ENCODE measurements at places on chromosomes 3 and 15. TPM values are rescaled to one million over a fixed set of nuclear protein-coding genes. Genes with fewer than 3 reads are reported as not detected.

SNX33 gene
- 24.9 TPM for total RNA-seq

FANCD2OS gene
- not detected for total RNA-seq

GPR62 gene
- total RNA-seq = not detected

- DNase-seq = no peak
These were observed 98.4 kb downstream of the IGF2BP2 start for GRCh38 chr3:185726254-185726967.

DNA sequence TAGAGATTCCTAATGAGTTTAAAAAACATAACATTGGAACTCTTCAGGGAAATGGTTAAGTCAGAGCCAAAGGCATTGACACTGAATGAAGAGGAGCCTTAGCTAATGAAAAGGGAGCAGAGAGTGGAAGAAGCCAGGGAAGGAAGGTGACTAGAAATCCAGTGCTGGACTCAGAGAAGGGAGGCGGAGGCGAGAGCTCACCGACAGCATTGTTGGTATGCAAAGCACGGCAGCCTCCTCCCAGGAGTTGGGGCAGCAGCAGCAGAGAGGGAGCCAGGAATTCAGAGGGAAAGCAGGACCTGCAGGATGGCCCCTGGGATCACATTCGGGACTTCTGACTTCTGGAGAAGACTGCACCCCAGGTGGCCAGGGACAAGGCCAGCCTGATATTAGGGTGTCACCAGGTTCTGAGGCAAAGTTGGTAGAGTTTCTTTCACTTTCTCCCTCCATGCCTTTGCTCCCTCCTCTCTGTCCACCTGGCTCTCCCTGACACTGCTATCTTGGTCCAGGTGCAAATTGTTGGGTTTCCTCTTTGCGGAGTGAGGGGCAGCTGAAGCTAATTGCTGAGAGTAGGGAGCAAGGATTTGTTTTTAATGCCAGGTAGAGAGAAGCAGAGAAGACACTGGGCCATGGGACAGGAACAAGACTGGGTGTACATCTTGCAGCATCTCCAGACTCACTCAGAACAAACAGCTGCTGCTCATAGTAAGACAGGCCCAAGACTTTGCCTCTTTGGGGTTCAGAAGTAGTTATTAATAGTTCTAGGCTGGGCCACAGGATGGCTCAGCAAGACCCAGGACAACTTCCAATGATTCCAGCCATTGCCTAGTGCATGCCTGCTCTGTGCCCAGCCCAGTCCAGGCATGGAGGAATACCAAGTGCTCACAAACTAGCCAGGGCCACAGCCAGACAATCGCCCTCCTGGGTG, 157.9 kb downstream of the TLE3 start:
- DNase-seq = no peak

- DNase-seq = no peak
These were observed 67.0 kb downstream of the PEAK1 start for GRCh38 chr15:77352887-77353286.

DNA sequence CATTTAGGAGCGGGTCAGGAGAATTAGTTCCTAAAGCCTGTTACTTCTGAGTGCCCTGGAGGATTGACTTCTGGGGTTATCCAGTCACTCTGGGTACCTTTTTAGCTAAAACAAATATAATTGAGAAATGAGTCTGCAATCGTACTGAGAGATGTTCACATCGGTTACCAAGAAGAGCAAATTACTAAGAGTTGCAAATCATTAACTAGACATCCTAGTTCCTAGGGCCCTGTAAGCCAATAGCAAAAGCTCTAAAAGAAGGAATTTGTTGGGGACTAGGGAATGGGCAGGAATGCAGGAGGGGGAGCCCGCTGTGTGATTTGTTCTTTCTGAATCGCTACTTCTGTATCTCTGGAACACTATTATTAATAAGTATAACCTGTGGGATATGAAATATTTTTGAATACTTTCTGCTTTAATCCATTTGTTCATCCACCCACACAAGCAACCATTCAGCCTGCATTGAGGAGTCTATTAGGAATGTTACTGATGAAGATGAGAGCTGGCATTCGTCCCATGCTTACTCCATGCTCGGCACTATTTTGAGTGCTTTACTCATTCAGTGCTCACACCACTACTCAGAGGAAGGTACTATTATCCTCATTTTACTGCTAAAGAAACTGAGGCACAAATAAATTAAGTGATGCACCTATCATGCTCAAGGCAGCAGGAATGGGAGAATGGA, 31.5 kb upstream of the KY start:
- no peak for DNase-seq

- no peak for DNase-seq
These were observed 602.0 kb upstream of the KCNMB2 start for GRCh38 chr3:177934001-177934891.

- DNase-seq = no peak
These were observed 44.4 kb upstream of the SSR3 start for GRCh38 chr3:156599089-156599874.

- no peak for DNase-seq
These were observed 497.3 kb downstream of the SHQ1 start for GRCh38 chr3:72350761-72351505.

GRCh38 chr3:173733029-173733652, 335.6 kb downstream of the NLGN1 start:
- no peak for DNase-seq

DNA sequence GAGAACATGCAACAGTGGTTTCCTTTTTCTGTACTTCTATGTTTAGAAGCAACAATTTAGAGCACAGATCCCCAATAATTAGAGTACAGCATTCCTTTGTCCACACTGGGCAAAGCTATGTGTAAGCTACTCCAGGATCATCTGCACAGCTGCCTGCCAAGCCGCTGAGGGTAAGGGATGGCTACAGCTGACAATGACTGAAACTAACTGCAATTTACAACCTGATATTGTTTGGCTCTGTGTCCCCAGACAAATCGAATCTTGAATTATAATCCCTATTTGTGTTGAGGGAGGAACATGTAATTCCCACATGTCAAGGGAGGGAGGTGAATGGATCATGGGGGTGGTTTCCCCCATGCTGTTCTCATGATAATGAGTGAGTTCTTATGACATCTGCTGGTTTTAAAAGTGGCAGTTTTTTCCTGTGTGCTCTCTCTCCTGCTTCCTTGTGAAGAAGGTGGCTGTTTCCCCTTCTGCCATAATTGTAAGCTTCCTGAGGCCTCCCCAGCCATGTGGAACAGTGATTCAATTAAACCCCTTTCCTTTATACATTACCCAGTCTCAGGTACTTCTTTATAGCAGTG, 54.8 kb upstream of the TNFSF10 start:
- DNase-seq = no peak

DNA sequence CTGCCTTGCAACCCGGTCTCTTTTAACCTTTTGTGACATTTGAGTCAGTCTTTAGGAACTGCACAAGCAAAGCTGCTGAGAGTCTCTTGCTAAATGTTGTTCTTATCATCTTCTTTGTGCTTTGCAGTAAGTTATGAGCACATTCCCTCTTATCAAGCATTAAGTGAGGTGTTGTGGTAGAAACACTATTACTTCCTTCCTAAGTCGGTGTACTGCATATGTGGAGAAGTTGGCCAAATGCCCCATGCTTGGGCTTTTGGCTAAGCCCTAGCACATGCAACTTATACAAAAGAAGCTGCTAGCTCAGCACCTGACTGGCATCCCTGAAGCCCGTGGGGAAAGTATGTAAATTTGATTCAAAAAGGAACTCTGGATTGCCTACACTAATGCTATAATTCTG, 136.5 kb upstream of the RBMS3 start:
- DNase-seq = no peak

- no peak for DNase-seq
These were observed 11.5 kb upstream of the TFG start for GRCh38 chr3:100697723-100698285.

DNA sequence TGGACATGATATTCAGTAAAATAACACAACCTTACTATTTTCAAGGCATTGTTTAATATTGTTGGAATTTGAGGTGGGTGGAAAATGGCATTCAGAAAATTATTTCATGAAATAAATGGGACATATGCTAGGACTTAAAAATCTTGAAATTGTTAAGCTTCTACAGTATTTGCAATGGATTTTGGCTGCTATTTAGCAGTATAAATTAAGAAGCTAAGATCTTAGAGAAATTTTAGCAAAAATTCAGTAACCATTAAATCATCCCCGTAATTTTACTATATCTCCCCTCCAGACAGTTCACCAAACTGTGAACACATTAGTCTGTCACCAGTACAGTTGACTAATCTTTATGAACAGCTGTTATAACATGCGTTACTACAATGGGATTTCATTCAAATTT, 8.2 kb downstream of the DIPK2A start:
- no peak for DNase-seq

DNA sequence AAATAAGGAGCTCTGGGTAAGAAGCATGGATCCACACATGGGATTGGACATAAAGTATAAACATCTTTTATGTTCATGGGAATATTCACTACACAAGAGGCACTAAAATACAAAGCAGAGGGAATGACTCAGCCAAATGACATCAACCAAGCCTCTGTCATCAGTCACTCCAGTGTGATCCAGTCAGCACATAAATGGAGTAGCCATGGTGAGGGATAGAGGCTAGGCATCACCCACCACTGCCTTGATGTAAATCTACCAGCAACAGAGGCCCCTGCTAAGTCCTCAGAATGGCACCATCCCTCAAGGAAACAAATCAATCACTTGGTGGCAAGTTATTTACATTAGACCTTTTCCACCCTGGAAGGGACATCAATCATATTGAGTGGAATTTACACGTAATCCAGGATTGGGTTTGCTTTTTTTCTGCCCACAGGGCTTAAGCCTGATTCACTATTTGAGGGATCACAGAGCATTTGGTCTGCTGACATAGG, 27.2 kb downstream of the VEPH1 start:
- DNase-seq = no peak

GRCh38 chr15:29726553-29726952, 95.7 kb downstream of the TJP1 start:
- DNase-seq = no peak

DNA sequence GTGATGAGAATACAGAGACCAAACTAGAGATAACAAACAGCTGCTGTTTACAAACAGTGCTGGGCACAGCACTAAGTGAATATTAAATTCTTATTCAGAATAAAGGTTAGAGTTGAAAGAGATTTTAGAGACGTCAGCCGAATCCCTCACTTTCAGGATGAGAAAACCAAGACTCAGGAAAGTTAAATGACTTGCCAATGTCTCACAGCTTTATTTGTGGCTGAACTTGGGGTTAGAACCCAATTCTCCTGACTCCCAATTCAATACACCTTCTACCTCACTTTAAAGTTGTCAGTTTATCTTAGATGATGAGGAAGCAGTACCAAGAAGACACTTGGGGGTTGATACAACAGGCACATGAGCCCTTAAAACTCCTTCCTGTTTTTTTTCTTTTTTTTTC, 180.9 kb downstream of the GAP43 start:
- DNase-seq = no peak

- DNase-seq = no peak
These were observed 33.6 kb downstream of the ADAMTS17 start for GRCh38 chr15:100308213-100308600.

DNA sequence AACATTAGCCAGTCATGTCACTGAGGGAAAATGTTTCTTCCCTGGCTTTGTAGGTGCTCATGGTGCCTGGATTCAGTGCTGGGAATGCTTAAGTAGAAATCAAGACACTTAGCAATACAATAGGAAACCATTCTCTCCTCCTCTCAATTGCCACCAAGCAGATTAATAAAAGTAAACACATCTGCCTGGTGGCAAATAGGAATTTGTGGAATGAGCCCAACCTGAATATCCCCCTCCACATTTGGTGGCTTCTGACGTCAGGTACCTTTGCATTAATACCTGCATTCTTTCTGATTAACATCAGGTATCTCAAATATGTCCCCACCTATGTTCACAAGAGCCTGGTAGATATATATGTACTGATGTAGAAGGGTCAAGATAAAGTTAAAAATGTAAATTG, 42.7 kb downstream of the PPP2R3A start:
- DNase-seq = no peak

DNA sequence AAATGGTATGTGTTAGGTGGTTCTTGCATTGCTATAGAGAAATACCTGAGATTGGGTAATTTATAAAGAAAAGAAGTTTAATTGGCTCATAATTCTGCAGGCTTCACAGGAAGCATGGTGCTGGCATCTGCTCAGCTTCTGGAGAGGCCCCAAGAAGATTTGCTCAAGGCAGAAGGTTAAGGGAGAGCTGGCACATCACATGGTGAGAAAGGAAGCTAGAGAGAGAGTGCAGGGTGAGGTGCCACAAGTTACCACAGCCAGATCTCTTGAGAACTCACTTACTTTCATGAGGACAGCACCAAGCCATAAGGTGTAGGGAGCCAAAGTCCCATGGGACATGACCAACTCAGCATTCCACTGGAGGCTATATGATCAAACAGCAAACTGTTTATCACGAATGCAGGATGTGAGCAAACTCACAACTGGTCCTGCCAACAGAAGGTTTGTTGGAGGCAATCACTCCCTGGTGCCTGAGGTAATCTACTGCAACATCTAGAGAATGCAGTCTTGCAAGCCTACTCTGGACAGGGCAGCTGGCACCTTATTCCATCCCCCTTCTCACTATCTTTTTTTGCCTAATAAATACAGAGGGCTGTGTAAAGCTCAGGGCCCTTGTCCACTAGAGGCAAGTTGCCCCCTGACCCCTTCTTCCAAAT, 28.1 kb upstream of the CCR2 start:
- no peak for DNase-seq

All from type B pancreatic cell (in vitro differentiated cells).